HTR-8/SVneo (cell line): ENCODE measurements at places on chromosomes 3 and 15.

GRCh38 chr15:24772686-24773373 is 97.3 kb downstream of the NPAP1 start:
- no peak for DNase-seq

GRCh38 chr3:154125378-154126030 is 4.3 kb downstream of the ARHGEF26 start:
- DNase-seq: no peak

DNA sequence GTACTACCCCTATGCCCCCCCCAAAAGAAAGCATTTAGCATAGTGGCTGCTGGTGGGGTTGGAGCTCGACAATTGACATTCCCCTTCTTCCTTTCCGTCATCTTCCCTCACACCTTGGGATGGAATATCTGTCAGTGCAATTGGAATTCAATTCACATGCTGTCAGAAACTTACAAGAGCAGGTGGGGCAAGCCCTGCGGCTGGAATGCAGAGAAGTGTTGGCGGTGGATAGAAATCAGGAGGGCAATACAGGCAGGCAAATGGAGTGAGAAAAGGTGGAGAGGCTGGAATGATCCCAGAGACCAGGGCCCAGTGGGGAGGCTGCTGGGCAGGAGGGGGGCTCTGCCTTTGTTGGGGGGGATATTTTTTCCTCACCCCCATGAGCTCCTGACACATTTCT is 44.1 kb downstream of the FAM3D start:
- DNase-seq: no peak

DNA sequence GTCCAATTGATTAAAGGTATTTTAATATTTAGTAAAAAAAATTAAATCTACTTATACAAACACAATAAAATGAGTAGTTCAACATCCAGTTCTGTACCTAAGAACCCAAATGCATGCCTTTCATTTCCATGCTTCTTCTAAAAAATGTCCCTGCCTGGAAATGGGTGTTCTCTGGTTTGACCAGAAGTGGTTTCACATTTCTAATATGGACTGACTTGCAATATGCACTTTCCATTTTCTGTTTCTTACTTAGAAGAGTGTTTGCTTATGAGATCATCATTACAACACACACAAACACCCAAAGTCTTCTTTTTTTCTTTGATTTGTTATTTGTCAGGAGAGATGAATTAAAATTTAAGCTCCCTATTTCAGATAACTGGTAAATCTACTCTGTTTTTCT is 879.6 kb downstream of the AGBL1 start:
- DNase-seq: no peak

DNA sequence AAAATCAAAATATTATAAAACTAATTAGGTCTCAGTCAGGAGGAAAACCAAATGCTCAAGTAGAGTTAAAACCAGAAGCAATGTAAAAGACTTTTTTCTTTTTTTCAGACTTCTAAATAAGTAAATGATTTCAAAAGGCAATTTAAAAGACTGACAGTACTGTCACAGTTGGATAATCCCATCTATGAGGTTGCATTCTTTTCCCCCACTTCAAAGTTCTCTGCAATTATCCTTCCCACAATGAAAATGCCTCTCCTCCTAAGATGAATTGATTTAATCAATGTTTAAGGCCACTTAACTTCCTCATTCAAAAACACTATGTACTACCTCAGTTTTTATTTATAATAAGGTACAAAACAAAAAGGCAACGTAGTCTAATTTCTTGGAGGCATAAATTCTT is 8.1 kb downstream of the MRPL3 start:
- no peak for DNase-seq

- DNase-seq: no peak
Observed at GRCh38 chr3:45166321-45166879, 20.2 kb upstream of the CDCP1 start.

DNA sequence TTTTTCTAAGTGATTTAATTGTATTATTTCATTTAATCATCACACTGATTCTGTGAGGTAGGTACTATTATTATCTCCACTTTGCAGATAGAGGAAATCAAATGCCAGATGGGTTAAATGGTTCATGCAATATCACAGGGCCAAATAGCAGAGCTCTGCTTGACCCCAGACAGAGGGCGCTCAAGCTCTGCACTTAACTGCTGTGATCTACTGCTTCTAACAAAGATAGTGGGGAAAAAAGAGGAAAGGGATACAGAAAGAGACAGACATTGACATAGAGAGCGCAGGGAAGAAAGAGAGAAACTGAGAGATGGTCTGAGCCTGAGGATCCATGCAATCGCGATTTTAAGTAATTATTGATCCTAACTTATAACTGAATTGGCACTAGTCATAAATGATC is 279.1 kb upstream of the THRB start:
- peak; percentile 33 for DNase-seq

DNA sequence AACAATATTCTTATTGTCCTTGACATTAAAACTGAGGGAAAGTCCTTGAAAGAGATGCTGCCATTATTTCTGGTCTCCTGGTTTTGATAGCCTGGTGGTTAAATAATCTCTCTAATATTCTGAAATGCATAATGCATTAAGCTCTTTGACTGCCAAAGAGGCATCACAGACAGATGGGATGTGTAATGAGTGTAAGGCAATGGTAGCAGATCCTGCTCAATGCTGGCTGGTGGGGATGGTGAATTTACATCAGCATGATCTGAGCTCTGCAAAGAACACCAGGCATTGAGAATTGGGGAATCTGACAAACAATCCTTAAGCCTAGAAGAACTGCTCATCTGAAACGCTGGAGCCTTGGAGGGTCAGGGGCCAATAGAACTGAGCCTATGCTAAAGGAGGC is 528.6 kb upstream of the LMCD1 start:
- no peak for DNase-seq

- DNase-seq: no peak
Observed at GRCh38 chr3:3110299-3110630, at the start of gene IL5RA. IL5RA (minus strand) TSS chr3:3110374; CDS start chr3:3104984, 5,390 bp downstream.

DNA sequence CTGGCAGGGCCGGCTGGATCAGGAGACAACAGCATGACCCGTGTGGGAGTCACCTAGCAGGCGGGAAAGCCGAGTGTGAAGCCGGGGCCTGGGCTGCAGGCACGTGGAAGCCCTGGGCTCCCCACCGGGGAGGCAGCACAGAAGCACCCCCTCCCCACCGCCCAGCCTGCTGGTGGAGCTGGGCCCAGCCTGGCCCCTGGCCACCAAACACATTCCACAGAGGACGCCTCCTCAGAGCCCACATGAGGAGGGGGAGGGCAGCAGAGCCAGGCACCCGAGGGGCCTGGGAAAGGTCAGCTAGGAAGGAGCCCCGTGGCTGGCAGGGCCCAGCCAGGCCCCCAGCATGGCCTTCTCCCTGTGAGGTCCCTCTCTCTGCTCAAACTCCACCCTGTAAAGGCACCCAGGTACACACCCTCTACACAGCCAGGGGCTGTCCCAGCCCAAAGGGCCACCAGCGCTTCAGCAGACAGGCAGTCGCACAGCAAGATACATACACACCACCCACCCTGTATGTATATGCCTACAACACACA is 4.5 kb downstream of the PLXNB1 start:
- DNase-seq: no peak

DNA sequence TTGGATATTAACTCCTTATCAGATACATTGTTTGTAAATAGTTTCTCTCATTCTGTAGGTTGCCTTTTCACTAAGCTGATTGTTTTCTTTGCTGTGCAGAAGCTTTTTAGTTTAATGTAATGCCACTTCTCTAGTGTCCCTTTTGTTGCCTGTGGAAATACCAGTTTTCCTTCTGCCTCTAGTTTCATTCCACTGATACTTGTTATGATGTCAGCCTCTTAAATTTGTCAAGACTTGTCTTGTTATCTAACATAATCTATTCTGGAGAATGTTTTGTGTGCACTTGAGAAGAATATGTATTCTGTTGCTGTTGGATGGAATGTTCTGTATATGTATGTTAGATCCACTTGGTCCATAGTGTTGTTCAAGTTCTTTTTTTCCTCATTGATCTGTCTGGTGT is 18.0 kb upstream of the CEP152 start:
- DNase-seq: no peak

- peak; percentile 83 for DNase-seq
Observed at GRCh38 chr3:122794779-122795673, at the start of gene SLC49A4. SLC49A4 (plus strand) TSS chr3:122795069; CDS start chr3:122795193, 124 bp downstream.

GRCh38 chr3:32105291-32106131 is 909 bp upstream of the GPD1L start:
- DNase-seq: no peak

DNA sequence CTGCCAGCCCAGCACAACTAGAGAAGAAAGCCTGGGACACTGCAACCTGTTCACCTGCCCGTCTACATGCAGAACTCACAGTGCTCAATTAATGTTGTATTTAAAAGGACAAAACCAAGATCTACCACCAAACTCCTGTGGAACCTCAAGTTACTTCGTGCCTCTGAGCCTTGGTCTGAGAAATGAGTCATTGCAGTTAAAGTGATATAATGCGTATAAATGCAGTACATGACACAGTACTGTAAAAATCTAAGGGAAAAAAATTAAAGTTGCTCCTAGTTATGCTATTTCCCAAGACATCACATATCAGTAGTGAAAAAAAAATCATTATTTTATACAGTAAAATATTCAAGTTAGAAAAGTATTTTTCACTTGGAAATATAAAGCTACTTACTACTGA is 138.9 kb downstream of the ZIC4 start:
- DNase-seq: no peak

- no peak for DNase-seq
Observed at GRCh38 chr3:56189536-56189935, 278.7 kb downstream of the ERC2 start.

GRCh38 chr15:98597666-98598065 is 50.7 kb upstream of the IGF1R start:
- DNase-seq: no peak

- peak; percentile 70 for DNase-seq
Observed at GRCh38 chr15:59622289-59622688, 10.7 kb downstream of the GCNT3 start.

GRCh38 chr3:27573780-27574437 is 89.7 kb upstream of the SLC4A7 start:
- DNase-seq: no peak

DNA sequence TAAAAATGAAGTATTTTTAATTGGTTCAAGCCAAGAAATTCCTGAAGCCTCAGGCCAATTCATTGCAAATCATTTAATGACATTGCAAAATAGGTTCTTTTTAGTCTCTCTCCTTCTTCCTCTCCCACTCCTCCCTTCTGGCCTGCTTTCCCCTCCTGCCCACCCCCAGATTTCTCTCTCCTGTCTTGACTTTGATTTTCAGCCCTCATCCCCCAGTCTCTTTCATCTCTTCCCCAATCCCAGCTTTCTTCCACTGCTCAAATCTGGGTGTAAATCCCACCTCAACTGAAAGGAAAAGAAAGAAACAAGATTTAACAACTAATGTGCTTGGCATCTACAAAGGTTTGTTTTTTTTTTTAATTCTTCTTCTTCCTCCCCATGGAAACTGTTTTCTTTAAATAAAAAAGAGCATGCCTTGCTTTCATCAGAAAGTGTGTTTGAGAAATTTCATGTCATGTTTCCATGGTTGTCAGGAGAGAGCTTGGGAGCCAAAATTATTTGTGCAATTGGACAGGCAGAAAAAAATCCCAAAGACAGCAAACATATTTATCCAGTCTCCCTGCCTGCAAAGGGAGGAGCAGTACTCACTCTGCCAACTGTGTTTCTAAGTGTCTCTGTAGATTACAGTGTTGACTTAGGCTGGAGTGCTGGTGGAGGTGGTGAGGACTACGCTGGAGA is 50.4 kb downstream of the BOC start:
- DNase-seq: no peak

GRCh38 chr15:74040109-74040850 is 42.1 kb downstream of the GOLGA6A start:
- peak; percentile 41 for DNase-seq
